ENCODE measurements at places on chromosomes 3 and 15.

DNA sequence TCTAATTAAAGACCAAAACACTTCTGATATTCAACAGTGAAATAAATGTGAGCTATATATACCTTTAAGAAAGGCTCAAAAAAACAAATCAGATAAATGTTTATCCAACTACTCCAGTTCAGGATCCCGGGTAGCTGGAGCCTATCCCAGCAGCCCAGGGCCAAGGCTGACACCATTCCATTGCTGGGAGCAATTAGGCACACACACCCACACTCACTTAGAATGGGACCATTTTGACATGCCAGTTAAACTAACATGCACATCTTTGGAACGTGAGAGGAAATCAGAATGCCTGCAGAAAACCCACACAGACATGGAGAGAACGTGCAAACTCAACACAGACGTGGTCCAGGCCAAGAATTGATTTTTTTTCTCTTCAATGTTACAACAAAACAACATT, 30.0 kb upstream of the PLSCR4 start:
- DNase-seq: no peak

GRCh38 chr3:141377377-141377776, 9.1 kb downstream of the ZBTB38 start:
- no peak for DNase-seq

GRCh38 chr15:99895956-99896311, 162.7 kb upstream of the LYSMD4 start:
- peak; percentile 11 for DNase-seq

DNA sequence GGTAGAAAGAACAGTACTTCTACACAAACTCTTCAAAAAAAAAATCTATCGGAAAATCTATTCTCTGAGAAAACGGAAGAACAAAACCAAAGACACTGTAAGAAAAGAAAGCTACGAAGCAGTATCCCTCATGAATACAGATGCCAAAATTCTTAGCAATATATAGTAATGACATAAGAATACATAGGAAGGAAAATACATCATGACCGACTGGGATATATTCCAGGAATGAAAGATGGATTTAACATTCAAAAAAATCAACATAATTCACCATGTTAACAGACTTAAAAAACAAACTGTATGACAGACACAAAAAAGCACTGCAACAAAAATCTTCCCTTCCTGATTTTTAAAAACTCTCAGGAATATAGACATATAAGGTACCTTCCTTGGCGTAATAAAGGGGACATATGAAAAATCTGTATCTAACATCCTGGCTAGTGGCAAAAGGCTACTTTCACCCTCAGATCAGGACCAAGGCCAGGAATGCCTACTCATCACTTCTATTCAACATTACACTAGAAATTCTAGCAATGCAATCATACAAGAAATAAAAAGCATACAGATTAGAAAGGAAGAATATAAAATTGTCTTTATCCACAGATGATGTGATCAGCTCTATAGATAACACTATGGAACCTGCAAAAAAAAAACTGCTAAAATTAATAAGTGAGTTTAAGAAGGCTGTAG, 77.6 kb upstream of the XXYLT1 start:
- DNase-seq: no peak

- no peak for DNase-seq
Measured at GRCh38 chr3:66931699-66932098, 66.4 kb upstream of the KBTBD8 start.

DNA sequence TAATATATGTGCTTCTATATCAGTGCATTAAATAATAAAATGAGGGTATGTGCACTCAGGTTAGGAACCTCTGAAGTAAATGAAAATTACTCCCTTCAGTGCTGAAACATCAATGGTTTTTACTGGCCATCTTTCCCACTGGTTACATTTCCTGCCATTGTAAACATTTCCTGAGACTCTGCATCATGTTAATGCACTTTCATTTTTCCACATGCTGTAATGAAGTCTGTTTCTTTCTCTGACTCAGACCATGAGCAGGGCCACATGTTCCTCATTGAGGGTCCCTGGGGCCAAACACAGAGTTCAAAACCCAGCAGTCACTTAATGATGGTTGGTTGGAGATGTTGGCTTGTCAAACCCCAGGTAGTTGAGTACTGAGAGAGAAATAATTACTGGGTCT, 15.3 kb downstream of the FAM3D start:
- no peak for DNase-seq

- no peak for DNase-seq
Measured at GRCh38 chr15:74442604-74443003, 8.8 kb upstream of the SEMA7A start.

- DNase-seq: no peak
Measured at GRCh38 chr15:39565851-39566250, 15.0 kb upstream of the THBS1 start.

- no peak for DNase-seq
Measured at GRCh38 chr3:167116120-167116922, 263.8 kb downstream of the ZBBX start.

- DNase-seq: no peak
Measured at GRCh38 chr3:54087581-54088410, 34.6 kb upstream of the CACNA2D3 start.

DNA sequence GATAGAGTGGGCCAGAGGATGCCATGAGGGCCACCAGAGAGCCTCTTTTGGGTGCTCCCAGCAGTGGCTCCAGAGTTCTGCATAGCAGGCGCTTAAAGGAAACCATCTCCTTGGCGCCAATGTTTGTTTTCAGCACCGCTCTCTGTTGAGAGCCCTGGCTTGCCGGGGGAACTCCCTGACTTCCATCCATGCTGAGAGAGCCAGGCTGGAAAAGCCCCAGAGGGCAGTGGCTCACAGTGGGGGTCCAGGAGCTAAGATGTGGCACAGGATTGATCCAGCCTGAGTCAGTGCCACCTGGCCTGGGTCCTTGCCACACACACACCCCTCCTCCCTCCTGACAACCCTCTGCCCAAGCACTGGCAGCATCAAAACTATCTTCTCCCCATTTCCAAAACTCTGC, 50.4 kb upstream of the HACD2 start:
- DNase-seq: no peak

DNA sequence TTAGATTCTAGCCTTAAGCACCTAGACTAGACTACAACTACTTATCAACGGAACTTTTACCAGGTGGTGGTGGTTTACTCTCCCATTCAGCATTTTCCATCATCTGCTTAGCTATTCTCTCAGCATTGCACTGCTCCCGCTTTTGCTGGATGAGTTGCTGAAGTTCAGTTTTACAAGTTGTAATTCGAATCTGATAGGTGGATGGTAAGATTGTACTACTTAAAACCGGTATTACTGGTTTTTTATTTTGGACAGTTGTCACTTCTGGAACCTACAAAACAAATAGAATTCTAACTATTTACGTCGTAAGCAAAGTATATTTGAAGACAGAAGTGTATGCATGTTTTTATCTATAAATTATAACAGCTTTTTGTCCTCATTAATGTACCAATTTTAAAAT, 41.1 kb downstream of the PIK3R4 start:
- no peak for DNase-seq

DNA sequence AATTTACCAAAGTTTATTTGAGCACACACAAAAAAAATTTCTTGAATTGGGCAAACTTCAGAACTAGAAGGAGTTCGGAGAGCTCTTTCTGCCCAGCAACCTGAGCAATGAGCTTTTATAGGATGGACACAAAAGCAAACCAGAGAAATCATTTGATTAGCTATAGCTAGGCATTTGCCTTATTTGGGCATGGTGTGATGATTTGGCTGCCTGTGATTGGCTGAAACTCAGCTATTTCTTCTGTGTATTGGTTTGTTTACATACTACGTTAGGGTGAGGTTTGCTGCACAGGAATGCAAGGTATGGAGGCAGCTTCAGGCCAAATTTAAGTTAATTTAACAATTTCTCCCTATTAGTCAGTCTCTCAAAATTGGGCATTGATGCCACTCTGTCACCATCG, 65.1 kb downstream of the NEK11 start:
- peak; percentile 9 for DNase-seq

DNA sequence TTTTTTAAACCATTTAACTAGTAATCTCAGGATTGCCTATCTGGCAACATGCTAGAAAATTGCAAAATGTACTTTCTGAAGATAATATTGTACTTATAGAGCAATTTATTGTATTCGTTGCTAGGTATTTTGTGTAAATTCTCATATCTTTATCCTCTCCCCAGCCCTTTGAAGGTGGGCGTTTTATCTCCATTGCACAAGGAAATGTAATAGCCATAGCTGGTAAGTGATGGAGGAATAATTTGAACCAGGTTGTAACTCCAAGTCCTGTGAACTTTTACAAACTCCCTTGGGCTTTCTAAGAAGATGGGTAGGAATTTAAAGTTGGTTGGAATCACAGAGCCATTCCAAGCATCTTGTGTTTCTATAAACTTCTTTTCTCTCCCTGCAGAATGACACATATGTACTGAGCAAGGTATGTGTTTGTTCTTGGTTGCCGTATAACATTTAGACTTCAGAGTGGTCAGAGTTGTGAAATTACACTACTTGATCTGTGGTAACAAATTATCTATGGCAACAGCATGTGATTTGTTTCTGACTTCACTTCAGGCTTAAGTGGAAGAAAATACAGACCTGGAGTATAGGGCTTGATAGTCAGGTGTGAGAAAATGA, 170.9 kb downstream of the AKAP13 start:
- DNase-seq: no peak

GRCh38 chr15:60840306-60840702, 361.4 kb upstream of the ICE2 start:
- DNase-seq: no peak

DNA sequence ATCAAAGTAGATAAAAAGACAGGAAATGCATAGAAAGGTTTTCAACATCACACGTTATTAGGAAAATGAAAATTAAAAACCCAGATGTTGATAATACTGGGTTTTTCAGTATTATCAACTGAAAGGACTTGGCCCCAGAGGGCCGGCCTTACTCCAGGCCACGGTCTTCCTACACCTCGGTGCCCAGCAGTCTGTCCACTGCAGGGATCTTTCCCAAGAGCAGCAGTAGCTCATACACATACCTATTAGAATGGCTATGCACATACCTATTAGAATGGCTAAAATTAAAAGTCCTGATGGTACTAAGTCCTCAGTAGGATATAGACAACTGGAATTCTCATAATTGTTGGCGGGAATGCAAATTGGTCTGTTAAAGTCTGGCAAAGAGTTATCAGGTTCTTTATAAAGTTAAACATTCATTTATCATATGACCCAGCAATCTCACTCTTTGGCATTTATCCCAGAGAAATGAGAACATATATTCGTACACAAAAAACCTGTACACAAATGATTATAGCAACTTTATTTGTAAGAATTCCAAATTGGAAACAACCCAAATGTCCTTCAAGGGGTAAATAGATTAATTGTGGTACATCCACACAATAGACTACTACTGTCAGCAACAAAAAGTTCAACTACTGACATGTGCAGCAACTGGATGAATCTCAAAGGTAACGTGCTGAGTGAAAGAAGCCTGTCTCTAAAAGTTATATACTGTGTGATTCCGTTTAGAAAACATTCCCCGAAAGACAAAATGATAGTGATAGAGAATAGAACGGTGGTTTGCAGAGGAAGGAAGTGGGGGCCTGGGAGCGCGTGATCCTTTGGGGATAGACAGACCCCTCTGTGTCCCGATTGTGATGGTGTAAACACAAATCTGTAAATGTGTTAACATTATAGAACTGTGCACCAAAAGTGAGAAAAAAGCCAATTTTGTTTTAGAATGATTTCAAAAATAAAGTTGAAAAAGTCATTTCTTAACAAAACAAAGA, 62.3 kb downstream of the MCTP2 start:
- DNase-seq: no peak

DNA sequence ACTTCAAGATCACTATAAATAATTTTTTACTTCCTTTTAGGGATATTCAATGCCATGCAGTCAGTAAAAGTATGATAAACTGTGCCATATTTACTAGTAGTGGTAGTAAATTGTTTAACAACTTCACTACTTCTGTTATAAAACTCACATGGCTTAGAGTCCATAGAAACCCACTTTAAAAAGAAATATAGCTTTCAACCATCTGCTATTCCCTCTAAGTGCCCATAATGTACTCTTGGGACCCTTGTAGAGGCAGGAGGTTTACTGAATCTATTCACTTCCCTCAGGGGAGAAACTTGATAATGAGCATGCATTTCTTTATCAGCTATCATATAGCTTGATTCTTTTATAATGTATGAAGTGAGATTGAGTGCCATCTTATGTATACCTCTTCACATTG, 1448.4 kb upstream of the ALCAM start:
- no peak for DNase-seq

- DNase-seq: no peak
Measured at GRCh38 chr3:44478606-44479094, 1.2 kb upstream of the ZNF445 start.

GRCh38 chr3:190424108-190424477, 25.6 kb downstream of the TMEM207 start:
- no peak for DNase-seq
